Stromal cell of bone marrow (primary cell): ENCODE measurements at places on chromosomes 3 and 15.
A peak's percentile ranks its signal among the peaks of the same experiment; 100 is the strongest.

- peak; percentile 57 for DNase-seq
Observed at GRCh38 chr3:104628185-104628789, 738.4 kb upstream of the ALCAM start.

GRCh38 chr3:111321786-111322185, 220.2 kb upstream of the CD96 start:
- DNase-seq = no peak

DNA sequence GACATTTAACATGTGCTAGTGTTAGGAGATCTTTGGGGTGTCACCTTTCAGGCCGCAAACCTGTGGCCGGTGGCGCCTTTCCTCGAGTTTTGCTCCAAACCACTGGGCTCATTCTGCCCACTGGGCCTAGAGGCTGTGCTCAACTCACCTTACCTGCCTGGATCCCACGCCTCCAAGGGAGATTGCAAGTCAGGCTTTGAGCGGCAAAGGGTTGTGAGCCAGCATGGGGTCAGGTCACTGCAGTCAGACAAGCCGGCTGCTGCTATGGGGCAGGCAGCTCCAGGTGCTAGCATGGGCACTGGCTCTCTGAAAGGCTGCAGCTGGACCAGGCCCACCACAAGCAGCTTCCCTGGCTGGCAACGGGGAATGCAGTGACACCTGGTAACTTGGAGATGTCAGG, 265.5 kb downstream of the ZBBX start:
- DNase-seq = no peak

DNA sequence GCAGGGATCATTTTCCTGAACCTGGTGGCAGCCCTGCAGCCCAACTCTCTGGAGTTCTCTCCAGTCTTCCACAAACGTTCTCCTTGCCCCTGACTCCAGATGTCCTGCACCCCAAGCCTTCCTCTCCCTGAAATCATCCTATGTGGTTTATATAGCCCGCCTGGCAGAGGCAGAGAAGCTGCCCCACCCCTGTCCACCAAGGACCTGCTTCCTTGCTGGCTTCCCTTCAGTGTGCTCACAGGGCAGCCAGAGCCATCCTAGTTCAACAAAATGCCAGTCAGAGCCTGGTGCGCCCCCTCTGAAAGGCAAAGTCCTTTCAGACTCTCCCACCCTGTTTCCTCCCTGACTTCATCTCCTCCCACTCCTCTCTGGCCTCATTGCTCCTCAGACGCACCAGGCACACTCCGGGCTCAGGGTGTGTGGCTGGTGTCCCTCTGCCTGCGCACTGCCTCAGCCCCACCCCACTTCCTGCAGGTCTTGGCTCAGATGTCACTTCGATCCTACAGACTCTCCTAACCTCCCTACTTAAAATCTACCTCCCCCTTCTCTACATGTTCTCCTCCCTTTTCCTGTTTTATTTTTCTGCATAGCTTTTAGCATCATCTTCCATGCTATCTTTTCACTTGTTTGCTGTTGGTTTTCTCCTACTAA, 5.9 kb downstream of the KBTBD13 start:
- DNase-seq = no peak

- no peak for DNase-seq
Observed at GRCh38 chr15:73621286-73621826, 11.8 kb downstream of the NPTN start.

GRCh38 chr3:55765906-55766701, 279.0 kb upstream of the WNT5A start:
- DNase-seq = no peak

DNA sequence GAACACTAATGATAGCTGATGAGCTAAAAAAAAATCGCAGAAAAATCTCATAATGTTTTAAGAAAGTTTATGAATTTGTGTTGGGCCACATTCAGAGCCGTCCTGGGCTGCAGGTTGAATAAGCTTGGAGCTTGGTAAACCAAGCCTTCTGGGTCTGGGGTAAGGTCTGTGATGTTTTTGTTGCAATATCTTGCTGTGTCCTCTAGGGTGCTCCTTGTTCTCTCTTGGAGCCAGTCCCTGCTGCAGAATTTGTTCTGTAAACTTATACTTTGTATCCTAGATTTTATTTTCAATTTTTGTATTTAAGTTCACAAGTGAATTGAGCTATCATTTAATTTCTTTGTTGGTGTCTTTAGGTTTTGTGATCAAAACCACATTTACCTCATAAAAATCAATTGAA, 143.7 kb downstream of the NR1D2 start:
- no peak for DNase-seq

GRCh38 chr3:139020036-139020867, 474 bp downstream of the PRR23B start:
- DNase-seq = no peak

DNA sequence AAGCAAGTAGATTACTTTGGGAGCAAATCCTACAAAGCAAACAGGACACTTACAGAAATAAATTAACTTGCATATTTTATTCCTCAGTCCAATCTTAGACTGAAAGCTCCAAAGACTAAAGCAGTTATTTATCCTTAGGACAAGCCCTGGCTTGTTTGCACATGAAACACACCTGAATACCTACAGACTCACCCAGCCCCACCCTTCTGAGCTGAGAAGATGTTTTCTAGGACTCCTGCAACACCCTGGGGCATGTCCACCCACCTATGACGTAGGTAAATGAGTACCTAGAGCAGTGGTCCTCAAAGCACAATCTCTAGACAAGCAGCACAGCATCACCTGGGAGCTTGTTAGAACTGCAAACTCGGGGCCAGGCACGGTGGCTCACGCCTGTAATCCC, 80.8 kb downstream of the ANXA2 start:
- DNase-seq = no peak

DNA sequence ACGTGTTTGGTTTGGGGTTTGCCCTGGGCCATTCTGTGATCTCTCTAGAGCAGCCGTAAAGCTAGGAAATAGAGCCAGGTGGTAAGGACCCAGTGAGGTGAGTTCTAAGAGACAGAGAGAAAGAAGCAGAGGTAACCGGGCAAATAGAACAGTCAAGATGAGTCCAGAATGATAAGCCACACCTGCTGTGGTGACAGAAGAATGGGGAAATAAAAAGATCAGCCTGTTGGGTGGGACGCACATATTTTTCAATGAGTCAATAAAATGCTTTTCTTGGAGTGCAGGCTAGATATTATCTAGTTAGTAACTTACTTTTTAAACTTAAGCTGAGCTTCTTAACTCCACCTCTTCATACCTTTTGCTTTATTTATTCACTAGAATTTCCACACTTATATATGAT, 135.0 kb downstream of the NFKBIZ start:
- DNase-seq = no peak

GRCh38 chr3:175002732-175003143, 143.6 kb downstream of the NAALADL2 start:
- peak; percentile 75 for DNase-seq
